Melanocyte of skin (primary cell): ENCODE measurements at places on chromosomes 7 and 10. TPM values are rescaled to one million over a fixed set of nuclear protein-coding genes. Genes with fewer than 3 reads are reported as not detected.

Gene NOS3
- 0.69 and 5.8 TPM in 2 replicates for total RNA-seq

Gene FXYD4
- not detected in 2 replicates for total RNA-seq

Gene SORCS3
- under 0.01 TPM in 1 of 2 replicates, not detected in the other for total RNA-seq

Gene WDFY4
- total RNA-seq = not detected in 2 replicates

Gene GPR15LG
- not detected in 2 replicates for total RNA-seq
